ENCODE measurements at places on chromosomes 6 and 20. TPM values are rescaled to one million over a fixed set of nuclear protein-coding genes. Genes with fewer than 3 reads are reported as not detected.

DNA sequence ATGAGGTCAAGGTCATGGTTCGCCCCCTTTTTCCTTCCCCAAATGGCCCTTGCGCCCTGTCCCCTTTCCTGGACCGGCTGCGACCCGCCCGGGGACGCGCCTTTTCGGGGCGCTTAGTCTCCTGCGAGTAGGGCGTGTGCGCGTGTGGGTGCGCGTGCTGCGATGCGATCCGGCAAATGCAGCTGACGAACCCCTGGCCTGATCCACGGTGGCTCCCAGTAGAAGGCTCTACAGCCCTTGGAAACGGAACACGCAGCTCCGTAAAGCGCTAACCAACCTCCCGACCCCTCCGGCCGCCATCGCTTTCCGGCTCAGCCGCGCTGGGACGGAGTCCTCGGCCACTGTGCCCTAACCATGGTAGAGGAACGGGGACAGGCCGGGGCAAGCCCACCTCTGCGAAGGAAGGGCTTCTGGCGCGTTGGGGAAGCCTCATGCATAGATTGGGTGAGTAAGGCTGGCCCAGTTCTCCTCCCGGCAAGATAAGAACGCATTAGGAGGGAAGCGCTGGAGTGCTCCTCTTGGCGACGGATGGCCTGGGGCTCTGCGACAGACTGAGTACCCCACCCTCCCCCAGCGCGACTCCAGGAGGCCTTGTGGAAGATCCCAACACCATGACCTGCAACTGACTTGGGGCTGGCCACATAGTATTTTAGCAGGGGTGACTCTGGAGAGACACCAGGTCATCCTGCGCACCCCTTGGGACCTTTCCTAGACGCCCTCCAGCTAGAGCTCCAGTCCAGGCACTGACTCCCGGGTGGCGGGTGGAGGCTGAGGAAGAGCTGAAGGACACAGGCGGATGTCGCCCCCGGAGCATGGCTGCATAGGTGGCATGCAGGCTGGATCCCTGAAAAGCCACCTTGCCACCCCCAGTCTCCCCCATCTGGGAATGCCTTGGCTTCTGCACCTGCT is 1.1 kb upstream of the SLC4A11 start:
- DNase-seq = peak; percentile 32

GRCh38 chr6:12911427-12911826 is 194.9 kb downstream of the PHACTR1 start:
- DNase-seq = no peak

DNA sequence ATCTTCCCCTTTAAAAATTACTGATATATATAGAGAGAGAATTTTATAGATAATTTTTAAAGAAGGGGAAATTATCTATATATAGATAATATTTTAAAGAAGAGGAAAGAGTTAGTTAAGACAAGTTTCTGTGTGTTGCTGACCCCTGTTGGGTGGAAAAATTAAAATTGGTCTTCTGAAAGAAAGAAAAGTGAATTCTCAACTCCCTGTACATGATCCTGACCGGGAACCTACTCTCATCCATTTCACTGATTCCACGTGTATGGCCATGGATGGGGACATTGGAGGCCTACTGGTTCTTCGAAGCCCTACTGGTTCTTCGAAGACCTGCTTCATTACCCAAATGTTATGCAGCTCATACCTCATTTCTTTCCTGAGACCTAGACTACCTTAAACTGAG is 53.0 kb upstream of the TCF21 start:
- no peak for DNase-seq

DNA sequence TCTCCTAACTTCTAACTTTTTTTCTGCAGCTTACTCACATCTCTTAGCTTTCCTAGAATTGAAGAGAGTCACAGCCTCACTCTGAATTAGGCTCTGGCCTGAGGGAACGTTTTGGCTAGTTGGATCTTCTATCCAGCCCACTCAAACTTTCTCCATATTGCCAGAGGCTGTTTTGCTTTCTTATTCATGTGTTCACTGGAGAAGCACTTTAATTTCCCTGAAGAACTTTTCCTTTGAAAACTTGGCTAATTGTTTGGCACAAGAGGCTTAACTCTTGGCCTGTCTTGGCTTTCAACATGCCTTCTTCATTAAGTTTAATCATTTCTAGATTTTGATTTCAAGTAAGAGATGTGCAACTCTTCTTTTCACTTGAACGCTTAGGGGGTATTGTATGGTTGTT is 138.2 kb upstream of the PLCB4 start:
- DNase-seq = no peak

The BPIFB2 gene
- not detected for total RNA-seq

DNA sequence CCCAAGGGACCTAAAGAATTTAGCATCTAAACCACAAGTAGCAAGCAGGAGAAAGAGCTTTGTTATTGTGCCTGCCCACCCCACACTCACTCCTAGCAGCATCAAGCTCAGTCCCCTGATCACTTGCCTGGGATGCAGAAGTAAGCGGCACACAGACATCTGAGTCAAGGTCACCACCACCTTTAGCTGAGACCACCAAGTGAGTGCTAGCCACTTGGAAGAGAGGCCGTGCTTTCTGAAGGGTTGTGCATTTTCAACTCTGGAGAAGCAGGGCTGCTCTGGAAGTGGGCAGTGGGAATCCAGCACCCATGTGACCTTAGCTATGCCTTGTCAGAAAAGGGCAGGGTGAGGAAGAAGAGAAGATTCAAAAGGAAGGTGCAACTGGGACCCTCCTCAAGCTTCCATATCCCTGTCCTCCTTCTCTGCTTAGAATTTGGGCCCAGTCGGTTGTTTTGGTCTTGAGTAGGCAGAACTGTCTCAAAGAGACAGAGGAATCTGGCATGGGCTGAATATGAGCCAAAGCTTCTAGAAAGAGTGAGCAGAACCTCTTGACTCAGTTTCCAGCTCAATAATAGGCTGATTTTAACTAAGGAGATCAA is 6.2 kb downstream of the NR2E1 start:
- DNase-seq = no peak

GRCh38 chr20:40641202-40641601 is 47.8 kb downstream of the MAFB start:
- no peak for DNase-seq

The DEFB132 gene
- not detected for total RNA-seq

- DNase-seq = no peak
Measured at GRCh38 chr6:138162955-138163575, 1.3 kb downstream of the ARFGEF3 start.

DNA sequence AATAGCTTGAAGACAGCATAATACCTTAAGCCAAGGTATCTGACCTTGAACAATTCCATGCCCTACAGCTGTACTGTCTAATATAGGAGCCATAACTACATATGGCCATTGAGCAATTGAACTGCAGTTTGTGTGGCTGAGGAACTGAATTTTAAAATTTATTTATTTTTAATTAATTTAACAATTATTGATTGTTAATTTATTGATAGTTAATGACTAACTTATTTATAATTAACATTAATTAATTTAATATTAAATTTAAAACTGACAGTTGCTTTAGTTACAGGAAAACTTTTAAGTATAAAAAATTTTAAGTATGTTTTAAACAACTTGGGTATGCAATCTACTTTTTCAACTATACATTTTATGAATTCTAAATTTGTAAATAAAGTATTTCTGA is 12.3 kb upstream of the MYB start:
- DNase-seq = no peak

The SGK1 gene
- 37.5 TPM for total RNA-seq

- peak; percentile 88 for DNase-seq
Measured at GRCh38 chr6:138692058-138692977, 81.3 kb upstream of the CCDC28A start.

DNA sequence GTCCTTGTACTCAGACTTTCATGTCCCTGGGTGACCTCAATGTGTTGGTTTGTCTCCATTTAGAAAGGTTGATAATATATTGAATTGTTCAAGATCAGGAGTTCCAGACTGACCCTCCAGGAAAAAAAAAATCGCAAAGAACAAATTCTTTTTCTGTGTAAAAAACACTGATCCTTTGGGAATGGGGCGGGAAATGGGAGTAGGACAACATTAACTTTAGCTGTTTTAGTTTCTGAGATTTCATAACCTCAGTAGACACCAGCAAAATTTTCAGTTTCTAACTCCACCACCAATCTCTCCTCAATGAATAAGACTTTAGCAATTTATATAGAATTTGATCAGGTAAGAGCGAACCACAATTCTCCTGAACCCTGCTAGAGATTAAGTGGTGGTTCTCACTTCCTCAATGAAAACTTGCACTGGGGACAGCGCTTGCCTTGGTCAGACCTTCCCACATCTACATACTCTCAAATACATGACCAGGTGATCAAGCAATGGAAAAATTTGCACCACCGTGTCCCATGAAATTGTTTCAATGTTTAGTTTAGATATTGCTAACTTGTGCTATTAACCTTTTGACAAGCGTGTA is 231.2 kb upstream of the PLN start:
- no peak for DNase-seq

DNA sequence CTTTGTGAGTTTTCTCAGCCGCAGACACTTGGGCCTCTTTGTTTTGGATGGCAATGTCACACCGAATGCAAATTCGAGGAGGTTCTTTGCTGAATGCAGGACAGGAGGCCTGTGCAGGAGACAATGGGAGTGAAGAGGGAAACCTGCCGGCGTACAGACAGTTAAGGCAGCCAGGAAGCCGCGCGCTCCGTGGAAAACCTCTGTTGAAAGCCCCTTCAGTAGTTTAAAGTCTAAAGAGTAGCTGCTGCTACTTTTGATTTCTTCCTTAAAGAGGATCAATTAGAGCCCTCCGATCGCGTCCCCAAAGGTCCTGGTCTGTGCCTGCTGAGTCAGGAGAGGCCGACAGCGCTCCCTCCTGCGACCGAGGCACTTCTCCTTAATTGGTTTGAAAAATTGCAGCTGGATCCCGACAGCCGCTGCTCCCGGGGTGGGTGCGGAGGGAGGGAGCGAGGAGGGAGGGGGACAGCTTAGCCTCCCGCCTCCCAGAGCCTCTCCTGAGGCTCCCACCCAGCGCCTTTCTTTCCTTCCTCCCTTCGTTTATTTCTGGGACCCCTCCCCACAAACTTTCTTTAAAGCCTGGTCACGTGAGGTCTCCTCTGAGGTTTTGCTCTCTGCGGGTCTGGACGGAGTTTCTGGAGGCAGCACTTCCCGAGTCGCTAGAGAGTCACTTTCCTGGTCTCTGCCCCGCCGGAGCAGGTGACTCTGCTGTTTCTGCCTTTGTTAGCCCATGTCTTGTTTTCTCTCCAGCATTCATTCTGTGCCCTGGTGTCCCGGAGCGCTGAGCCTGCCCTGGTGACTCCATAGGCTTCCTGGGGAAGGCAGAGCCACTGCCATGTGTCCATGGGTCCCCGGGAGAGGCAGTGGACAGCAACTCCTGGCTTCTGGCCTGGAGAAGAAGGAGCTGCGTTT is 22.3 kb upstream of the RPP40 start:
- DNase-seq = peak; percentile 70

GRCh38 chr6:72084992-72085569 is 198.7 kb downstream of the RIMS1 start:
- DNase-seq = no peak

The GSTA2 gene
- not detected for total RNA-seq

DNA sequence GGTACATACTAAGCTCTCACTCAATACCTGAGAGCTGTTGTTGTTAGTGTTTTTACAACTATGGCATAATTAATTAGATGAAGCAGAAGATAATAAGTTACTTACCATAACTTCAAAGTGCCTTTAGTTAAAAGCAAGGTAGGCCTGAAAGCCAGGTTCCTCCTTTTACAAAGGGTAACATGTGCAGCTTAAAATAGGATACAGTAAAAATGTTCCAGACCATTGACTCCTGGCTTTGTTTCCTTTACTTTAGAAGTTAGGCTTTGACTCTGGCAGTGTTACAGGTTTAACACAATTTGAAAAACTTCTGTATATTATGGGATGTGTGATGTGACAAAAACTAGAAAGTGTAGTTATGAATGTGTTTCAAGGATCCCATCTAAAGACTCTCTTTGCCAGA is 522.5 kb downstream of the EPM2A start:
- DNase-seq = no peak

All from left ventricle myocardium superior (tissue), 1 donor.